ENCODE measurements at places on chromosomes 11 and 22. TPM values are rescaled to one million over a fixed set of nuclear protein-coding genes. Genes with fewer than 3 reads are reported as not detected.

The ZBTB16 gene
- 1.4 TPM for polyA plus RNA-seq

The MIOX gene
- 3.2 TPM for polyA plus RNA-seq

The MACROD1 gene
- 14.5 TPM for polyA plus RNA-seq

The C22orf42 gene
- polyA plus RNA-seq = not detected

The PGA3 gene
- not detected for polyA plus RNA-seq

The TOLLIP gene
- polyA plus RNA-seq = 37.7 TPM

The ACTN3 gene
- 0.46 TPM for polyA plus RNA-seq

The SCGB2A2 gene
- polyA plus RNA-seq = not detected

The IRAG1 gene
- polyA plus RNA-seq = 12.9 TPM

The PANX3 gene
- not detected for polyA plus RNA-seq

The ALX4 gene
- 0.17 TPM for polyA plus RNA-seq

All from right renal pelvis (tissue), 4 donors.